ENCODE measurements at places on chromosomes 4 and X.

- DNase-seq = peak; percentile 11
Measured at GRCh38 chrX:29477878-29478277, 737.5 kb upstream of the MAGEB2 start.

GRCh38 chr4:113677325-113677724 is 84.2 kb downstream of the CAMK2D start:
- no peak for DNase-seq

DNA sequence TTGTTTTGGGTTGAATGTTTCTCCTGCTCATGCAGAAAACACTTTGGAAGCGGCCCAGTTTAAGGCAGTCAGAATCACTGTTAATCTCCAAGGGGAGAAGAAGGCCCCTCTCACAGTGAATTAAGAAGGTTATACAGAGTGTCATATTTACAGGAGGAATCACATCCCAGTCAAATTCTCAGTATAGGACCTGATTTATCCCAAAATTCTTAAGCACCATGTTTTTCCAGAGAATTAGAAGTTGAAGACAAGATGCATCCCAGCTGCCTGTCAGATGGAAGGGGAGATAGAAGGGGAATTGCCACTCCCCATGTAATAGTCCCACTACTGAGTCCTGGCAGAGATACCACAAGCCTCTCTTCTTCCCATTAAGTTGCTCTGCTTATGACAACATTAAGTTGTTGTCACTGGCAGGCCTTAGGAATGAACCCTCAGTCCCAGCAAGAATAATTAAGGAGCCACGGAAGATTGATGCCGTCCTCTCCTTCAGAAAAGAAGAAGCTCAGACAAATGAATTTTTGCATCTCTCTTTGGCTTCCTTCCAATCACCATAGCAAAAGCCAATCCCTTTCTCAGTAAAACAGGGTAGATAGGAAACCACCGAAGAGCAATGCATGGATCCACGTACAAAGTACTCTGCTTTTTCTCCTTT is 138.4 kb downstream of the LDB2 start:
- no peak for DNase-seq

- DNase-seq = no peak
Measured at GRCh38 chr4:127870688-127871087, 10.0 kb upstream of the PLK4 start.

DNA sequence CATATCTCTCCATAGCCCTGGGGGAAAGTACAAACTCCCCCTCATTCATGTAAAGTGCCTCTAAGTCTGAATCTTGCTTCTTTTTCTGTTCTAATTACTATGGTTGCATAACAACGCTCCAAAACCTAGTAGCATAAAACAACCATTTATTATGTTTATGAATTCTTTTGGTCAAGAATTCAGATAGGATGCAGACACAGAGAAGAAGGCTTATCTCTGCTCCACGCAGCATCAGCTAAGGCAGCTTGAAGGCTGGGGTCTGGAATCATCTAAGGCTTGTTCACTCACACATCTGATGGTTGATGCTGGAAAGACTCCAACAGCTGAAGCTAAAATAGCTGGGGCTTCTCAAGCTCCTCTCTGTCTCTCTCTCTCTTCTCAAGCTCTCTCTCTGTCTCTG is 564.5 kb downstream of the ZNF674 start:
- no peak for DNase-seq

DNA sequence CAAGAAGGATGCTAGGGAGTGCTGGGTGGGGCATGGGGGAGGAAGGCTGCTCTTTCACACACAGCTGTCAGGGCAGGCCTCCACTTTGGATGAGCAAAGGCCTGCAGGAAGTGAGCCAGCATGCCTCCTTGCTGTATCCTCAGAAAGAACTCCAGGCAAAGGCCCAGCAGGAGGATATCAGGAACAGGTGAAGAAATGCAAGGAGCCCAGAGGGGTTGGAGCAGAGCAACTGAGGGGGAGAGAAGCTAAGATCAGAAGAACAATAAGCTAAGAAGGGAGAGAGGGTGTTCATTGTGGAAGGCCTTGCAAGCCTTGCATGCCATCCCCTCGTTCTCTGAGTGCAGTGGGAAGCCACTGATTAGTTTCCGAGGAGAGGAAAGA is 115.1 kb downstream of the CAMK2D start:
- DNase-seq = no peak

DNA sequence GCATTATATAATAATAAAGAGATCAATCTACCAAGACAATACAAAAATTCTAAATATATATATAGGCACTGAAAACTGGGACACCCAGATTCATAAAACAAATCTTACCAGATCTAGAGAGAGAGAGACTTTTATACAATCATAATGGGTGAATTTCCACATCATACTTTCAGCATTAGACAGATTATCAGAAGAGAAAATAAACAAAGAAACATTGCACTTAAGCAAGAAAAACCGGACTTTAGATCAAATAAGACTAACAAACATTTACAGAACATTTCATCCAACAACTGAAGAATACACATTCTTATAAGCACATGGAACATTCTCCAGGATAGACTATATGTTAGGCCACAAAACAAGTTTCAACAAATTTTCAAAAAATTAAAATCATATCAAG is 245.1 kb downstream of the INPP4B start:
- no peak for DNase-seq

- peak; percentile 5 for DNase-seq
Measured at GRCh38 chrX:67545036-67545821, 1.4 kb downstream of the AR start.

DNA sequence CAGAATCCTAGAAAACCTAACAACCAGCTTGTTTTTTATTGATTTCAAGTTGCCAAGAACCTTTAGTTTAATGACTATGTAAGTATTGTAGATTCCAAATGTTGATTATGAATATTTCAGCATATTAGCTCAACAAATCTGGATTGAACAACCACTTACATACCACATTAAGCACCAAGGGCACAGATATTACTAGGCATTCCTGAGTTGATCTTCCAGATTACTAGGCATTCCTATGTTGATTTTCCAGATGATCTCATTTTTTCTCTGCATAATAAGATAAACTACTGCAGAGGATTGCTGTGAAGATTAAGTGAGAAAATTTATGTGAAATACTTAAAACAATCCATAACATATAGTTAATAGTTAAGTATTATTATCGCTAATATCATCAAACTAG is 17.4 kb upstream of the DCAF8L1 start:
- DNase-seq = no peak

- no peak for DNase-seq
Measured at GRCh38 chr4:81137446-81137845, 77.6 kb downstream of the PRKG2 start.

- DNase-seq = no peak
Measured at GRCh38 chr4:163673848-163674697, 179.6 kb downstream of the TMA16 start.

DNA sequence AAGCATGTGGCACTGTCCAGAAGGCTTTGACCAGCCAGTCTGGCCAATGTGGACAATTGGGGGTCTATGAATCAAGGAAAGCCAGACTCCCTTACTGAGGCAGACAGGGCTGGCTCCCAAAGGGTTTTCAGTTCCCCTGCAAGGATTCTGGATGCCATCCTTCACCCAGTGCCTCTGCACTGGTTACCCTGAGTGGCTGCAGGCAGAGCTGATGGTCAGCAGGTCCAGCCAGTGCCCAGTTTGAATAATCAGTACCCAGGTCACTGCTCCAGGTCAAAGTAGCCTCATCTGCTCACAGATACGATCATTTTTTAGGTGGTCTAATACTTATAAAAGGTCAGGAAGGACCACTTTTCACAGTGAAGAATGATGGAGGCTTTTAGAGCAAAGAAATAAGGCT is 52.2 kb upstream of the MAMLD1 start:
- DNase-seq = no peak

- no peak for DNase-seq
Measured at GRCh38 chr4:148747721-148748268, 305.6 kb upstream of the NR3C2 start.

- DNase-seq = peak; percentile 66
Measured at GRCh38 chrX:52933976-52934703, 24.2 kb downstream of the FAM156A start.

- DNase-seq = no peak
Measured at GRCh38 chr4:77706717-77707116, 101.1 kb downstream of the CXCL13 start.

DNA sequence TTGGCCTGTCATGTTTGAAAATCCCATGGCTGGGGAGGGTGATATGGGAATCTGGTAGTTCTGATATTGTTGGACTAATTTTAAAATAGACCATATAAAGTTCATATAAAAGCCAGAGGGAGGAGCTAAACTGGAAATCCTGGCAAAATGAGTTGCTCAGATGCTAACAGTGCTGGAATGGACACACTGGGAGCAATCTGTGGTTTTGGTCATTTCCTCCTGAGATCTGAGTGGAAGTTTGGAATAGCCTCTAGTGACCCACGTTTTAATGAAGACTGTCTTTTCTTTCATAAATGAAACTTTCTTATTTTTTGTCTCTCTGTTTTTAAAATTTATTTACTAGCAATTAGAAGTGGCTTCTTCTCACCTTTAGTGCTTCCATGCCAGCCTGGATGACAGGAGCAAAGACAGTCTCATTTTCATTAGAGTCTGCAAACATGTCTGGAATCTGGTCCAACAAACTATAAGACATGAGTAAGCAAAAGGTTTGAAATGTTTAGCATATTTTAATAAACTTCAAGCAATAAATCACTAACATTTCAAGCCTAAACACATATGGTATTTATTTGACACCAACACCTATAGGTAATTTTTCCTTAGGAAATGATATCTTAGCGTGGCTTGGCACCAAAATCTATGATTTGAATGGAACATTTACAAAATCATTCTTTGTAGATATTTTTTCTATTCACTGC is 66.6 kb downstream of the METTL14 start:
- DNase-seq = no peak

DNA sequence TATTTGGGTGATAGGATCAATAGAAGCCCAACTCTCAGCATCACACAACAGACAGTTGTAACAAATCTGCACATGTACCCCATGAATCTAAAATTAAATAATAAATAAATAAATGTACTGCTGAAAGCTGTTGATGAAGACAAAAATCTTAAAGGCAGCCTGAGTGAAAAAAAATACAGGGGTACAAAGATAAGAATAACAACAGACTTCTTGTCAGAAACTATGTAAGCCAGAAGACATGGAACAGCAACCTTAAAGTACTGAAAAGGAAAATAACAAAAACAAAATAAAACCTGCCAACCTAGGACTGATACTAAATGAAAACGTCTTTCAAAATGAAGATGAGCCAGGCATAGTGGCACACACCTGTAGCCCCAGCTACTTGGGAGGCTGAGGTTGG is 25.0 kb upstream of the PDLIM5 start:
- DNase-seq = no peak

DNA sequence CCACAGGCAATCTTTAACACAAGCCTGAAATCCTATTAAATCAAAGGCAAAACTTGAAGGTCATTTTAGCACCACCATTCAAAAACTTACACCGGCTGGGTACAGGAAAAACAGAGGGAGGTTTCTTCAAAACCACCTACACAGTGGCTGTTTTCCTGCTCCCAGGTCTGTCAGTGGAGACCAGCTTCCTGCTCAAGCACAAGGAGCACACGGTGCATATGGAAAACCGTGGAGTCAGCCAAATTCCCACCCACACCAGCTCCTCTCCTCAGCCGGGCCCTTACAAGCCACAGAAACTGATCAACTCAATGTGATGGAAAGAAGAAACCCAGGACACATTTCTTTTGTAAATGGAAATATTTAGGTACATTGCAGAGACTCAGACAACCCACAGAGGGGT is 14.3 kb upstream of the FAM241A start:
- no peak for DNase-seq

DNA sequence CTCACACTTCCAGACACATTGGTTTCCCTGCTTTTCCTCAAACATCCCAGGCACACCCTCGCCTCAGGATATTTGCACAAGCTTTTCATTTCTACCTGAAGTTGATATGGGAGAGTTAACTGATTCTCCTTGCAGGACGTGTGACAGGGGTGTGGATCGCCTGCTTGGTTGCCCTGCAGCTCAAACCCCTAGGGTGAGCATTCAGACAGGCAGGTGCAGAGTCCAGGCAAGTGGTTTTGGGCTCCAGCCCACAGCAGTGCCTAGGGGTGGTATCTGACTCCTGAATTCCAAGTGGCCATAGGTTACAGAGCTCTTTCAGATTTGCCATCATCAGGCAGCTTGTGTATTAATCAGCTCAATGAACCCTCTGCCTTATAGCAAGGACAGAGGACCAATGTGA is 1104.2 kb upstream of the IGFBP7 start:
- DNase-seq = no peak

DNA sequence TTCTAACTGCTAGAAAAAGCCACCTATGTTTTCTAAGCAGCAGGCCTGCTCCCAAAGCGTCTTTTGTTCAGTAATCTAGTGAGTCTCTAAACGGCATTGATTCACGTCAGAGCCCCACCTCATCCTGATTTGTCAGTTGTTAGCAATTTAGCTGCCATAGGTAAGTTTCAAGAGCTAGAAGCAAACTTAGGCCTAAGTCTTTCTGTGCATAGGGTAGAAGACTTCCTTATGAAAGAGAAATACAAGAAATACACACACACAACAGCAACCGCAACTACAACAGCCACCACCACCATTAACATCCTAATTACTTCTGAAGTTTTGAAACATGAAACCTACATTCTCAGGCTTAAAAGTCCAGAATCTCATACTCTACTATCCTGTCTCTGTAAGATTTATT is 531.1 kb upstream of the SPANXN1 start:
- no peak for DNase-seq

GRCh38 chrX:123822965-123823364 is 36.9 kb upstream of the XIAP start:
- DNase-seq = no peak

- DNase-seq = peak; percentile 70
Measured at GRCh38 chr4:3074846-3075651, 568 bp downstream of the HTT start.

GRCh38 chr4:177292171-177292570 is 17.5 kb upstream of the NEIL3 start:
- no peak for DNase-seq

DNA sequence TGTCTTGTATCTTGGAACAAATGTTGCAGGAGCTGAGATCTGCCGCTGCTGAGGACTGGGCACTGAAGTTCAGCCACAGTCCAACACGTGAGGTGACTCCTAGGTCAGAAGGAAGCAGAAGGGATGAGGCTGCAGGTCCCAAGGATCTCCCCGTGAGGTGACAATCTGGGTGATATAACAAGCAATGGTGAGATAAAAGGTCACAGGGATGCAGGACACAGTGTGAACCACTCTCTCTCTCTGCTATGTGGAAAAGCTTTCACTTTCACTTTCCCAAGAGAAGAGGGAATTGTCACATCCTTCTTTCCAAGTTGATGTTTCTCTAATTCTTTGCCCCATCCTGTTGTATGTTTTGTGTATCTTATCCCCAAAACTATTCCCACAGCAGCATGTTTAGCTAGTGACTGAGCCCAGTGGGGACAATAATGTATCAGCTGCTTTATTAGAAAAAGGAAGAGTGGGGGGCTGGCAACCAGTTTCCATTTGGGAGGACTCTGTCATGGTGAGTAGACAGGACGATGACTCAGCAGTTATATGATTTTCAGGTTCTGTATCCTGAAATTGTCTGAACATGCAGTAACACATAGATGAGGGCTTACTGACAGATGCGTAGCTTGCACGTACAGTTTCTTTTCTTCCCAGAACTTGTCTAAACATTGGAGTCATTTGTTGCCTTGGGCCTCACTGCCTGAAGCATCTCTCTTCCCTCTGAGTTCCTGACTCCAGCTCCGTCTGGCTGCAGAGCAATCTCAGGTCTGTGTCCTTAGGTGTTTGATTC is 1415.8 kb upstream of the TENM3 start:
- no peak for DNase-seq
